ENCODE measurements at places on chromosomes 3 and 15. TPM values are rescaled to one million over a fixed set of nuclear protein-coding genes. Genes with fewer than 3 reads are reported as not detected.
A peak's percentile ranks its signal among the peaks of the same experiment; 100 is the strongest.

KIF9 gene
- 5.1 TPM for total RNA-seq

CSTA gene
- total RNA-seq = 0.22 TPM

- no peak for DNase-seq
Measured at GRCh38 chr3:25165306-25165705, 262.8 kb upstream of the RARB start.

DNA sequence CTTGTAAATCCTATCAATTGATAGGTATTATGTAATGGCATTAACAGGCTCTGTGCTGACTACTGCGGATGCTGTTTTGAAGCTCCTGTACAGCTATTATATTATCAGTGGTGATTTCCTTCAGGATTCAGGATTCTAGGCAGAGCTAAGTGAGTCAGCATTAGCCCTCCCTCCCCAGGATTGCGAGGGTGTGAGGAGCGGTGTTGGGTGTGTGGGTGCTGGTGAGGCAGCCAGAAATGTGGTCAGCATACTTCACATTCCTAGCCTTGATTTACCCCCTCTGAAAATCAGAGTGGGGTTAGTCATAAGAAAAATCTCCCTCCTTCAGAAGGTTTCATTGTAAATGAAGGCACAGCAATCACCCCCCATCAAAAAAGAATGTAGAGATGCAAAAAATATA lies 72.5 kb downstream of the SNTN start:
- no peak for DNase-seq

GRCh38 chr3:81838457-81838856 lies 77.0 kb upstream of the GBE1 start:
- DNase-seq = peak; percentile 53

GRCh38 chr3:156412600-156412999 lies 142.3 kb downstream of the SSR3 start:
- DNase-seq = no peak

DNA sequence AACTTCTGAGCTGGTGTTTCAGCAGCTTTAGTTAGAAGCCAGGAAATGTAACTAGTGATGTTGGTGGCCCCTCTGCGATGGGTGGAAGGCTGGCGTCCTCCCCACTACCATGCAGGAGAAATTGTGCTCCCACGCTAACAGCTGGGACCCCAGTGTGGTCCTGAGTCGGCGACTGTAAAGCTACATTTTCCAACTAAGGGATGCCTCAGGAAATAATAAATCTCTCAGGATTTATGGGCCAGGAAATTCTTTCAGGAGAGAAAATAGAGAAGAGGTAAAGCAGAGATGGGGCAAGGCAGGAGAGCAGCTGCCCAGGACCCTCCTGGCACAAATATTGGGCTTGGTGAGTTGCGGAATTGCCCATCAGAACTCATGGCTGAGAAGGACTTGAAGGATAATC lies 186.9 kb downstream of the OPA1 start:
- DNase-seq = no peak

- no peak for DNase-seq
Measured at GRCh38 chr3:129304962-129305222, 26.2 kb downstream of the HMCES start.

DNA sequence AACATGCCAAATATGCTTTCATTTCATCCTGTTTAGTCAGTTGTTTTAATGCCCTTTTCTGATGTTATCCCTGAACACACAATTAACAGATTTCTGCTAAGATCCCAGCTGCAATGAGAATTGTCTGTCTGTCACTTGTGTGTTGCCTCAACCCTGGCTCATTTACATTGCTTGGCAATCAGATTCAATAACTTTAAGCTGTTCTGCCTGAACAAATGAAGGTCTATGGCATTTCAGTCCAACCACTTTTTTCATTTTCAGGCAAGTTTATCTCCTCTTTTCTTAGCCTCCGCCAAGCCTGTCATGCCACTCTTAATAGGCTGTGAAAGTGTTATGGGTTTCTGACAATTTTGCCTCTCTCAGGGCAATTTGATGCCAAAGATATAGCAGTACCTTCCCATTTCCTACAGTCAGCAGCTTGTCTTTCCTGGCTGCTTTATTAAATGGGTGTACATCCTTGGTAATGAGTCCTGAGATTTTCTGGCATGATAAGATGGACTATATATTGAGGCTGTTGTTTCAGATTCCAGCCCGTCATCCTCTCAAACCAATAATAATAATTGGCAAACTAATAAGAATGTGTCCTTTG lies 68.7 kb upstream of the ADAMTS9 start:
- peak; percentile 41 for DNase-seq

DNA sequence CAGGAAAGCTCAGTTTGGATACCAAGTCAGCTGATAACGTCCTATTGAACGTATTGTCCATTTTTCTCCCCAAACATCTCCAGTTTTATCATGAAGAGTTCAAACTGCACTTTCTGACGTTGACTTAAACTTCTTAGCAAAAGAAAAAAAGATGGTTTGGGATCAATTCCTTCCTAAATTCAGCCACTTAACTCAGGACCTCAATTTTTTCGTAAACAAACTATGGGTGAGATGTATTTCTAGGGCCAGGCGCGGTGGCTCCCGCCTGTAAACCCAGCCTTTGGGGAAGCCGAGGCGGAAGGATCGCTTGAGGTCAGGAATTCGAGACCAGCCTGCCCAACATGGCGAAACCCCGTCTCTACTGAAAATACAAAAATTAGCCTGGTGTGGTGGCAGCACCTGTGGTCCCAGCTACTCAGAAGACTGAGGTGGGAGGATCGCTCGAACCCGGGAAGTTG lies 464 bp upstream of the MRPS25 start:
- no peak for DNase-seq

GRCh38 chr3:76990606-76991005 lies 49.3 kb upstream of the ROBO2 start:
- no peak for DNase-seq

DNA sequence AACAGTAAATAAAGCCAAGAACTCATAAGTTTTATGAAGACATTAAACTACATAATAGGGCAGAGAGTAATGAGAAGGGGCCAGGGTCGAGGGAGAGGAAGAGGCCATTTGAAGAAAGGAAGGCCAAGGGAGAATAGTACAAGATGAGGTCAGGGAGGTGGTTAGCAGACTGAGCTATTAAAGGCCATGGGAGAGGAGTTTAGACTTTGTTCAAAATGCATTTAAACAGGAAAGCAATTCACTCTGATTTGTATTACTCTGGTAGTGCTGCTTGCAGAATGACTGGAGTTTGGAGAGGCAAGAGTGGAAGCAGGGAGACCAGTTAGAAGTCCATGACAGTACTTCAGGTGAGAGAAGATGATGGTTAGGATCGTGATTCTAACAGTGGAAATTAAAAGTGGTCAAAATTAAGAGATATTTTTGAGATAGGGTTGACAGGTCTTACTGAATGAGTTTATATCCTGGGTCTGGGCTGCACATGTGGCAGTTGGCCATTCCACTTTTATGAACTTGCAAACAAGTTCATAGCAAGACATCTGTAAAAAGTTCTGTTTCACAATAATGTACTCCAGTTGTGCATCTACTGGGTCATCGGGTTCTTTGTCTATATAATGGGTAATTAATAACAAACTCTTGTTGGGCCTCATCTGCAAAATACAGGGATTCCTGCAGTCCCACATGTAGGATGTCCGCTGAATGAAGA lies 16.3 kb downstream of the PPP2R3A start:
- no peak for DNase-seq

DNA sequence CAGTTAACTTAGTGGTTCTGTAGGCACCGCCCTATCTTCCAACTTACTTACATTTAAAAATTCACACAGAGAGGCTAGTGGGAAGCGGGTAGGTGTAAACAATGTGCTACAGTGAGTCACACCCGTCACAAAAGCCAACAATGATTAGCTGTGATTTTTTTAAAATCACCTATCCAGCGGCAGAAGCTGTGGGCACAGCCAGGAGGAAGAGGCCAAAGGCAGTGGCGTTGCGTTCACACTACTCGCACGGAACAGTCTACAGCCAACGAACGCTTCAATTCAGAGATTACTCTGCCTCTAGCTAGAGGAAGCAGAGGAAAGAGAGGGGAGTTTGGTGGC lies 2.5 kb upstream of the NLGN1 start:
- no peak for DNase-seq
